D341Med (cell line): ENCODE measurements at places on chromosomes 5 and 9.

DNA sequence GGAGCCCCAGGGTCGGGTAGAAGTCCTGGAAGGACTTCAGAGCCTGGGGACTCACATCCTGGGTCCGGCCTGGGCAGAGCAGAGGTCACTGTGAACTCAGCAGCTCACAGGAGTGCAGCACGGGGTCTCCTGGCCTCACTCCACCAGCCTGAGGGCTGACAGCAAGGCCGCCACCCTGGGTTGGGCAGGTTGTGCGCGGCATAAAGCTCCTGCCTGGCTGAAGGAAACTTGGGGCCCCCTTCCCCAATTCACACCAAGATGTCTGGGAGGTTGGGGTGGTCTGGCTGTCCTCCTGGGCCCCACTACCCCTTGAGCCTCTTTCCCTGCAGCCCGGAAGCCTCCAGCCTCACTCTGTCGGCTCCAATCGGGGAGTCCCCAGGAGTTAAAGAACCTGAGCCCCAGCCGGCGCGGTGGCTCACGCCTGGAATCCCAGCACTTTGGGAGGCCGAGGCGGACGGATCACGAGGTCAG lies 2.1 kb downstream of the LCN15 start:
- DNase-seq = no peak

DNA sequence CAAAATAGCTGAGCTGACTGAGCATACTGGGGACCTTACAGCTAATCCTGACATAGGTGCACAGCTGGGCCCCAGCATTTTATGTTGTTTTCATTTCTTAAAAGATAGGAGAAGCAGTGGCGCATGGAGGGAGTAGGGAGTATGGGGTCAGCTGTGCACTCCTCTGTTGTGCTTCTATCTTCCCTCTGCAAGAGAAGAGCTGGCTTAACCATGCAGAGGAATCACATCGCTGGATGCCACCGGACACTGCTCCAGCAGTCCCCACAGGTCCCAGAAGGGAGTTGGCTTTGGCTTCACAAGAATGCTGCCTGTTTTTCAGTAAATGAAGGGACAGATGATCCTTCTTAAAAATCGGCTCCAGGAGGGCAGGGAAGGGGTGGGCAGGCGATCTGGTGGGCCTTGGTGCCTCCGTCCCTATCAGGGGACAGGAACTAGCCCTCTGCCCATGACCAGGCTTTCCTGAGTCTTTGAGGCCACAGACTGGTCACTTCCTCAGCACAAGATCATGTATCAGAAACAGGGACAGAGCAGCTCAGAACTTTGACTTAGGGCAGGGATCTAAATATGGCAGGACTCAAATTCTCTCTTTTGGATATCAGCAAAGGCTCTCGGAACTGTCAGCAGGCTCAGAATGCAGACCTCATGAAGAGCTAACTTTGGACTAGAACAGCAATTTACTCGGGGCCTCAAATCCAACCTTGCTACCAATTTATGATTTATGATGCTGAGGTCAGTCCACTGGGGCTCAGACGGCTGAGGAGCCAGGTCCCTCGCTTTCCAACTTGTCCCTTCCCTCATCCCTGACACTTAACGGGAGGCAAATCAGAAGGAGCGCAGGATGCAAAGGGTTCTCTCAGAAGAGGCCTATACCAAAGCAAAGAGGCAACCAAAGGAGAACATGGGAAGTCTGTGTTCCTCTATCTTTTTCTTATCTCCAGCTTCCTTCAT lies 47.2 kb downstream of the MARCHF3 start:
- no peak for DNase-seq

- DNase-seq = no peak
Observed at GRCh38 chr9:104860263-104860662, 67.7 kb downstream of the ABCA1 start.

GRCh38 chr5:109155625-109156024 lies 254.1 kb downstream of the PJA2 start:
- DNase-seq = no peak

- no peak for DNase-seq
Observed at GRCh38 chr5:175060257-175060656, 335.9 kb downstream of the MSX2 start.

GRCh38 chr5:174453690-174454089 lies 270.7 kb upstream of the MSX2 start:
- no peak for DNase-seq

- DNase-seq = no peak
Observed at GRCh38 chr5:116225281-116225922, 140.6 kb downstream of the COMMD10 start.

DNA sequence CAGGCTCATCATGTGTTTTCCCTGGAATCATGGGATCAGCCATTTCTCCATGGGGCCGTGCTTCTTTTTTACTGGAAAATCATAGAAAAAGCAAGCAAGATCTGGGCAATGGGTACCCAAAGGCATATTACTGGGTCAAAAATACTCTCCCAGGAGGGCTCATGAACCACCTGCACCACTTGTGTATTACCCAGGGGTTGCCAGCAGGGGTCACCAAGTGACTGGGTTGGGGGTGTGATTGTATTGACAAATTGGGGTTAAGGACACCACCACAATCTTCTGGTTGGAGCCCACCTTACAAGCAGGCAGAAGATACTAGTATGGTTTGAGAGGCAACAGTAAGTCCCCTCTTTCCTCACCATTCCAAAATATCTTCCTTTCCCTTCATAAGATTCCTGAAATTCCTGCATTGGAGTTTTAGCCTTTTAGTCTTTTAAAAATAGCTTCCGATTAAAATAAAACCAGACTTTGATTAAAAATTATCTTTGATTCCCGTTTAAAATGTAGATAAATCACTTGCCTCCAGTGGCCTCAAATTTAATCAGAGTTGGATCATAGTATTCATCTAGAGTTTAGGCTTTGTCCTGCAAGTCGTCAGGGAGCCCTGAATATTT lies 603.3 kb downstream of the KIF4B start:
- peak; percentile 78 for DNase-seq

DNA sequence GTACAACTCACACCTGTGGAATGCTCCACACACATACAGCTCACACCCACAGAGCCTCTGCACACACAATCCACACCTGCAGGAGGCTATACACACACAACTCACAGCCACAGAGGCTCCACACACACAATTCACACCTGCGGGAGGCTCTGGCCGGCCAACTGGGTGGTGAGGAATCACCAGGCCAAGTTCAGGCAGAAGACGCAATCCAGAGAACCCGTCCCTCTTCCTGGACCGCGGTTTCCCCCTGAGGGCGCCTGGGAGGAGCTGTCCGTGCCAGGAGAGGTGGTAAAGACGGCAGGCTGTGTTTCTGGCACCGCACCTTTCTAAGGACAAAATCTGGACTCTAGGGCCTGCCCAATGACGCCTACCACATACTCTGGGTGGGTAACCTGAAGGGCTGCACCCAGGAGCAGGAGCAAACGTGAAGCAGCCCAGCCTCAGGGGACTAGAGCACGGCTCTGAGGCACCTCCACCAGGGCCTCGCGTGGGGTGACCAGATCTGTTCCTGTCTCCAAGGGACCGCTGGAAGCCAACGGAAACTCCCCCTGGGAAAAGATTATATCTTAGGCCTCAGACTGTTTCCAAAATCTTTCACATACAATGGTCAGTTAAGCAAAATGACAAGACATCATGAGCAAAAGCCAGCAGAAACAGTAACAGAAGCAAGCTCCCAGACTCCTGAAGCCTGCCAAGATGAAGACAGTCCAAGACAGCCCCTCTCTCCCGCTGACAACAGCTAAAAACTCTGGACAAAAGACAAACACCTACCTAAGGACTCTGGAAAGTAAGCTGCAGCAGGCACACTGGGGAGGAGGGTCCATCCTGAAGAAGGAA lies 16.9 kb downstream of the CAMSAP1 start:
- DNase-seq = no peak

DNA sequence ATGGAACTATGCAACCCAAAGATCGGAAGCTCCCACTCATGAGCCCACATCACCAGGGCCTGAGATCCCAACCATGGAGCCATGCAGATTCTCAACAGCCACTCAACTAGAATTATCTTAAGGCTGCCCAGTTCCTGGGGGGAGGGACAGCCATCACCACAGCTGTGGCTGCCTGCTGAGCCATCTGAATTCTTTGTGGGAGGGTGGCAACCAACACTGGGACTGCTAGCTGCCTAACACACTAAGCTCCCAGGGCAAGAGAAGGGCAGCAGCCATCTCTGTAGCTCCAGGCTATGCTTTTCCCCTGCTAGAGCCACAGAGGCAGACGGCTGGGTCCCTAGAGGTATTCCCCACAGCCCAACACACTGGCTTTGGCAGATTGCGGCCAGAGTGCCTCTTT lies 251.3 kb upstream of the GRAMD2B start:
- DNase-seq = no peak

DNA sequence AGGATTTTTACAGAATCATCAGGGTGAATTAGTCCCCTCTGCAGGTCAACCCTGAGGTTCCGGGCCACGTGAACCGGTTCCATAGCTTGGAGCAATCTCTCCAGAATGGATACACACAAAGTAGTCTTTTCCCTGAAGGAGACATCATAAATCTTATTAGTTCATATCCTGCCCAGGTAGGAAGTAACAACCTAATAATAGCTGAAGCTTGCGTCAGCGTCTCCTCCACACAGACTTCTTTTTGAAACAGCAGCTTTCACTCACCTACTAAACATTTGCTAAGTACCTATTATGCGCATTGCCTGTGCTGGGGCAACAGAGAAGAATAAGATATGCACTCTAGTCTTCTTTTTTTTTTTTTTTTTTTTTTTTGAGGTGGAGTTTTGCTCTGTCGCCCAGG lies 9.4 kb downstream of the PSMD5 start:
- no peak for DNase-seq

- no peak for DNase-seq
Observed at GRCh38 chr5:137205231-137206027, 293.7 kb downstream of the SPOCK1 start.

DNA sequence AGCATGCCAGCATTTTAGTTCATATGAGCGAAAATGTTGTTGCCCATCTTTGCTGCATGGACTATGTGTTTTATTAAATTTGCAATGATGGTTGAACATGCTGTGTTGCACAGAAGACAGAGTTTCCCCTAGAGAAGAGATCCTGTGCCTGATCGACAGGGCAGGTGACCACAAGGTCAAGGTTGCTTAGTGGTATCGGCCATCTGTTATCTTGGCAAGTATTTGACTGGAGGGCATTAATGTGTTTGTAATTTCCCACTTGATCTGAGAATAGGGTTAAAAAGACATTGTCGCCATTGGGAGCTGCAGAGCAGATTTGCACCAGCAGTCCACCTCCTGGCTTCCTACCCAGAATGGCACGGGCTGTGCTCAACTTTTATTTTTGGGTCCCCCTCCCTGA lies 1523.6 kb upstream of the WWC1 start:
- DNase-seq = no peak

GRCh38 chr9:79028101-79028500 lies 543.7 kb upstream of the TLE4 start:
- DNase-seq = no peak

- DNase-seq = no peak
Observed at GRCh38 chr5:169703813-169704212, 66.7 kb downstream of the DOCK2 start.

DNA sequence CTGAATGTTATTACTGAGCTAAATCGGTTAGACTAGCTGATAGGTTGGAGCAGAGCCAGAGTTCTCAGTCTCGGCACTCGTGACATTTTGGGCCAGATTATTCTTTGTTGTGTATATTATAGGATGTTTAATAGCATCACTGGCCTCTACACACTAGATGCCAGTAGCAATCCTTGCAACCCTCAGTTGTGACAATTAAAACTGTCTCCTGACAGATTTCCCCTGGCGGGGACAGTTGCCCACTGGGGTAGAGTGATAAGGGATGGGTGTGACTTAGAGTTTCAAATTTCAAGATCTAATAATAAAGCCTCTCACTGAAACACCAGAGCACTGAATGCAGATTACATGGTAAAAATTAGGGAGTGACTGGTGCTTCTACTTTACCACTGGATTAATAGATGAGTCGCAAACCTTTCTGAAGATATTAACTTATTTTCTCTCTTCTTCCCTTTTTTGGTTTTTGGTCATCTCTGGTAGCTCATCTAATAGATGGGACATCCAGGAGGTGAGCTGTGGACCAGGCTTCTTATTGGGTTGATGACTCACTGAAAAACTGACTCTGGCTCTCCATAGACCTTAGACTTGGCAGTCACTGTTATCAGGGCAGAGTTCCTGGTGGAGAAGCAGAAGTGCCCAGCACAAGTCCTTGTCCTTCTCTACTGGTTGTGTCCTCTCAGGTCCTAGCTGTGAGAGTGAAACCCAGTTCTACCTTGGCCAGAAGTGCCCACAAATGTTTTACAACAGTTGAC lies 150.3 kb downstream of the UNC13B start:
- DNase-seq = no peak

DNA sequence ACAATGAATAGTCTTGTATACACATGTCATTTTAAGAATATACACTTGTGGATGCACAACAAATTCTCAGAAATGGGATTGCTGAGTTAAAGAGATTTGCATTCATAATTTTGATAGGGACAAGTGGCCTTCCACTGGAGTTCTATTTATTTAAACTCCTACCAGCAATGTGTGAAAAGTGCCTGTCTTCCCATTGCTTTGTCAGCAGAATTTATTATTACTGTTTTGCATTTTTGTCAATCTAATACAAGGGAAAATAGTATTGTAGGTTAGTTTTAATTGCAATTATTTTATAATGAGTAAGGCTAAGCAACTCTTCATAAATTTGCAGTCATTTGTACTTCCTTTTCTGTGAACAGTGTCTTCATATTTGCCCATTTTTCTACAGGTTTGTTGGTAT lies 55.0 kb downstream of the C9orf57 start:
- DNase-seq = no peak

DNA sequence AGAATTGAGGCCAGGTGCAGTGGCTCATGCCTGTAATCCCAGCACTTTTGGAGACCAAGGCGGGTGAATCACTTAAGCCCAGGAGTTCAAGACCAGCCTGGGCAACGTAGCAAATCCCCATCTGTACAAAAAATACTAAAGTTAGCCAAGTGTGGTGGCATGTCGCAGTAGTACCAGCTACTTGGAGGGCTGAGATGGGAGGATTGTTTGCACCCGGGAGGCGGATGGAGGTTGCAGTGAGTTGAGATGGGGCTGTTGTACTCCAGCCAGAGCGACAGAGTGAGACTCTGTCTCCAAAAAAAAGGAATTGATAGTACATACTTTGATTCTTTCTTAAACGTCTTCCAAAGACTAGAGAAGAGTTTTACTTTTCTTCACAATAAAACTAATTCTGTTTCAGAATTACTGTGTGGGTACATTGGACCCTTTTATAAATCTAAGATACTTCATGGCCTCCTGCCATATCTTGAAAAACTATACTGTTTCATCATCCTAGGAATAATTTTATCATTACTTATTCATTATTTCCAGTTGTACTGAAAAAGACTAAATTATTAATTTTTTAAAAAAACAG lies 132.0 kb upstream of the GRHPR start:
- DNase-seq = no peak

DNA sequence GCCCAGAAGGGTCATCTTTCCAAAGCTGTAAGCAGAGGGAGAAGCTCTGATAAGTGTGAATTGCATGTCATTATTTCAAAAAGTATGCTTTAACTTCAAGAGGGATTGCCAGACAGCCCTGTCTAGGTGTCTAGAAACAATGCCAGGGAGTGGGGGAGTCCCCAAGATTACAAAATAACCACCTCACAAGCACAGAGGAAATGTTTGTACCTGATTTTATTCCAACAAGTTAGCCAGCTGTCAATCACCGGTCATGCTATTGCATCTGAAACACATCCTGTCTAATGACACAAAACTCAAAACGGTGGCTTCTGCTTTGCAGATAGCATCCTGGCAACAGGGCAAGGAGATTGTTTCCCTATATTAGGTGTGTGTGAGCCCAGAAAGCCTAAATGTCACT lies 154.2 kb upstream of the WWC1 start:
- no peak for DNase-seq

- DNase-seq = no peak
Observed at GRCh38 chr5:60366489-60366888, 333.5 kb downstream of the DEPDC1B start.
